ENCODE measurements at places on chromosomes 5 and 9.

- no peak for DNase-seq
Observed at GRCh38 chr5:115778417-115778816, 38.0 kb downstream of the CDO1 start.

- no peak for DNase-seq
Observed at GRCh38 chr9:134983074-134983473, 65.4 kb upstream of the FCN1 start.

DNA sequence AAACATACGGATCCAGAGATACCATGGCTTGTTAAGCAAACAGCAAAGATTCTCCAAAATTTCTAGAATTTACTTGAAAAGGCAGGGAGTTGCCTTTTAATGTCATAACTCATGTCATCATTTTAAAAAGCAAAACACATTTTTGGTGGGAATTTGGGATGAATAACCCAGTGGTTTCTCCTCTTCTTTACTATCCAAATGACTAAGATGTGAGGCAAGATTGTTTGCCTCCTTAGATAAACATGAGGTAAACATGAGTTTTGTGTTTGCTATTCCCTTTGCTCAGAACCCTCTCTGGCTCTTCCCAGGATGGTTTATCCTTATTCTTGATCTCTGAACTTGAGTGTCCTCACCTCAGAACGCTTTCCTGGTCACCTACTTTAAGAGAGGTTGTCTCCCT is 267.0 kb downstream of the EBF1 start:
- DNase-seq: no peak

- DNase-seq: no peak
Observed at GRCh38 chr9:135906291-135907005, 898 bp downstream of the CAMSAP1 start.

GRCh38 chr9:32735476-32735875 is 47.9 kb upstream of the TMEM215 start:
- no peak for DNase-seq

DNA sequence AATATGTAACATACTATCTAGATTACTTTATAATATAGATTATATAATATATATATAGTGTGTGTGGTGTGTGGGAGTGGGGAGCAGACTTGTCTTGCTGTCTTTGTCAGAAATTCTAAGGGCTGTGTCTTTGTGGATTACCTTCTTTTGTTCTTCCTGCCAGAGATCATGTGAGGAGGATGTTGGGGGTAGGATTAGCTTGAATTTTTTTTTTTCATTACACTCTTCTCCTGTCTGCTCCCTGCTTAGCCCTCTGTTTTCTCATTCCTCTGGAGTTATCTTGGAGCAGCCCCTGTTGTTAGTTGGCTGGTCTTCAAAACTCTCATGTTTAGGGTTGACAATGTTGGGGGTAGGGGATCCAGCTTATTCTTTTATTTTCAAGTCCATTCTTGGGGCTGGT is 21.0 kb upstream of the C9orf40 start:
- no peak for DNase-seq

- DNase-seq: no peak
Observed at GRCh38 chr5:65986050-65986451, 59.7 kb downstream of the ERBIN start.

DNA sequence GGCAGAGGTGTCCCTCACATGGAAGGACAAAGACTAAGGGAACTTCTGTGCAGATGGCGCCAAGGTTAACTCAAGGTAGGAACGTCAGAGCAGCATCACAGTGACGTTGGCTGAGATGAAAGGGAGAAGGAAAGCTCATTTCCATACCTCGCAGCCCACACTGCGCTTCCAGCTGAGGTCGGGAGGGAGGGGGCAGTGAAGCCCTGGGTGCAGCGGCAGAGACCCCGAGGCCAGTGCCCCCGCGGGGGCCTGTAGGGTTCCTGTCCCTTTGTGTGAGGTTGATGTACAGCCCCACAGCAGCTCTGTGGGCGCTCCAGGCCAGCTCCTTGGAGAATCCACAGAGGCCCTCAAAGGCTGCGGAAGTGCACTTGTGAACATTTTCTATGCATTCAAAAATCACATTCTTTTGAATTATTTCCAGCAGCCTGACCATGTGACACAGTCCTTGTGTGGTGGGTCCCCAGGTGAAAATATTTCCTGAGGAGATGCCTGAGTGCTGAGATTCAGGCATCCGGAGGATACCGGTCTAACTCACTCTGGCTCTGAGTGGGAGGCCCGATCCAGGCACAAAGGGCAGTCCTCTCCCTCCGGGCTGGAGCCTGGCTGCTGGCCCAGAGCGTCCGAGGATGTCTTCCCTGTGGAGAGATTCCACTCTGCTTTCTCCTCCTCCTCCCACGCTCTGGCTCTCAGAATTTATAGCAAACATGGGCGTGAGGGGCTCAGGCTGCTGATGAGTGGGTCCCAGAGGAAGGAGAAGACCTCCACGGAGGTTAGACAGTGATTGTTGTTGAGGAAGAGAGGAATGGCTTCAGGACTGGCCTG is 150.7 kb downstream of the ICE1 start:
- no peak for DNase-seq

GRCh38 chr5:107869438-107870115 is 198.8 kb upstream of the EFNA5 start:
- DNase-seq: no peak

- no peak for DNase-seq
Observed at GRCh38 chr9:124491049-124491975, 15.9 kb downstream of the NR5A1 start.

- DNase-seq: no peak
Observed at GRCh38 chr9:120066315-120066714, 513.7 kb downstream of the CDK5RAP2 start.

DNA sequence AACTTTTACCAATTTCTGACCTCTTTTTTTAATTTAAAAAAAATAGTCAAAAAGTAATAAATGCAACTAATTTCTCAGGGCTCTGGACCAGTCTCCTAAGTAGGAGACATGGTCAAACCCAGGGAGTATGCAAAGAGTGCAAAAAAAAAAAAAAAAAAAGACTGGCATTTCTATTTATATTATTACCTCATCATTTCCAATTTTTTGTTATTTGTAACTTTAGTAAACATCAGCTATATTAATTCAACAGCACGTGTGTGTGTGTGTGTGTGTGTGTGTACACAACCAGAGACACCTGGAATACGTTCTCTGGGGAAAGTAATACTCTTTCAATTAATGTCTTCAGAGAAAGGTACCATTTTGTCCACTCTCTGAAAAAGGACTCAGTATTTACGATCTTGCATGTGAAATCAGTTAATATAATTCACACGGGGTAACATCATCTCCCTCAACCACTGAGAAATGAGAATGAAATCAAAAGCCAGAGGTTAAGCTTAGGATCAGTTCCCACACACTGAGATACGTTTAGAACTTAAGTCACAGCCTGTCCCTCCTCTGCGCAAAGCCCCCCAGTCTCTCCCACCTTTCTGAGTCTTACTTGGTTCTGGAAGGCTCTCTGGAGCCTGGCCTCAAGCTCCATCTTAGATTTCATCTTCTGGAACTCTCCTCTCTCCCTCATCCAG is 21.9 kb downstream of the ZNF608 start:
- no peak for DNase-seq

- no peak for DNase-seq
Observed at GRCh38 chr9:132383462-132383883, 23.2 kb downstream of the TTF1 start.

DNA sequence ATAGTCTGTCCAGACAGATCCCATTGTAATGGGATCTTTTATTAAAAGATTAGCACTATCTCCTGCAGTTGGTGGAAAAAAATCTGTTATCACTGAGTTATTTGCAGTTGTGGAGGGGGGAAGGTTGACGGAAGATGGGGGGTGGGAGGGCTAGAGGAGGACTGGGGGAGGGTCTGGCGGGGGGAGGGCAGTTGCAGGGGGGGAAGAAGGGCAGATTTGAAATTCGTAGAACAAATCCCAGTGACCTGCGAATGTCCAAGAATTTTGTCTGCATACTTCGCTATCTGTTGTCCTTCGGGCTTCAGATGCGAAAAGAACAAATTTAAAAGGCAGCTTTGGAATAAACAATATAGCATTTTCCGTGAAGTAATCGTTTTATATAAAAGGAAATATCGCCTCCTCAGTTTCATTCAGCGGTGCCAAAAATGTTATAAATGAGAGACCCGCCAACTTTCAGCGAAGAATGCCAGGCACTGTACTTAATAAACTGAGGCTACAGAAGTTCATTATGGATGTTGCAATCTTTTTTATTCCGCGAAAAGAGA is 1.3 kb upstream of the FST start:
- DNase-seq: no peak

DNA sequence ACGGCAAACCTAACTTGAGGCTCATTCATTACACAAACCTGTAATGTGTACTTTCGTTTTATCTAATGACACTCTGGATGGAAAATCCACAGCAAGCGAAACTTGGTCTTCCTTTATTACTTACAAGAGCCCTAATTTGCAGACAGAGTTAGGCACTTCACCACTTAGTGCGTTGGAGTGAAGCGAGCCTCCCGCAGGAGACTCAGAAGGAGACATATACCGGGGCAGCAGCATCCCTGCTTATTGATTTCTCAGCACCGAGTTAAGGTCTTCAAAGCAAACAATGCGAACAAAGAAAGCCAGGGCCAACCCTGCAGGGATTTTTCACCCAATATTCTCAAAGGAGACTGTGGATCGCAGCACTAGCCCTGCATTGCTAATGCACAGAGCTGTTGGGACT is 28.6 kb downstream of the LSM11 start:
- DNase-seq: no peak

DNA sequence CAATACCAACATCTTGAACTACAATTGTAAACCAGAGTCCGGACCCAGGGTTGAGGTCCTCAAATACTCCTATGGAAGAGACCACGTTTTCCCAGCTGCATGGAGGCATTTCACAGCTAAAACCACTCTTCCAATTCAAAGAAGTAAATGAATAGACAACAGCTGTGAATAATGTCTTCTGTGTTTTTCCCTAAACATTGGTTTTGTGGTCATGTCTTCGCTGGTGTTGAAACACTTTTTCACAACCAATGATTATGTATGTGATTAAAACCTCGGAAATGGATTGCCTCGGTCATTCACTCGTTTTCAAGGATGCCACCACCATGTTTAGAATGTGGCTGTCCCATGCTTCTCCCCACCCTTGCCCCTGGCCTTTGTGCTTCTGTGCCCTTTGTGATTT is 9.4 kb upstream of the TENT4A start:
- DNase-seq: no peak

DNA sequence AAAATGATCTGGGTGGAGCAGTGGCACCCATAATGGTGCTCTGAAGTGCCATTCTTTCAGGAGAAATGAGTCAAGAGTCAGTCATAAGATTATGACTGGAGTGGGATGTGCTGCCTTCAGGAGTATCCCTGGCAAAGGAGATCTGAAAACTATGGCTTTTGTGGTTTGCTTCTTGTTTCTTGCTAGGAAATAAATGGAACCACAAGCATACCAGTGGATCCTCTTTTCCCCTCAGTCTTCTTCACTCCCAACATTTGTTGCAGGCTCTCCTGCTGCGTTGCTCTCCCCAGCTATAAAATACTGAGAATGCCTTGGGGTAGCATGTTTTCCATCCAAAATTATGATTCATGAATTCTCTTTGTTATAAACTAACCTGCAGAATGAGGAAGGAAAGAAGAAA is 199.1 kb downstream of the NNT start:
- DNase-seq: no peak

DNA sequence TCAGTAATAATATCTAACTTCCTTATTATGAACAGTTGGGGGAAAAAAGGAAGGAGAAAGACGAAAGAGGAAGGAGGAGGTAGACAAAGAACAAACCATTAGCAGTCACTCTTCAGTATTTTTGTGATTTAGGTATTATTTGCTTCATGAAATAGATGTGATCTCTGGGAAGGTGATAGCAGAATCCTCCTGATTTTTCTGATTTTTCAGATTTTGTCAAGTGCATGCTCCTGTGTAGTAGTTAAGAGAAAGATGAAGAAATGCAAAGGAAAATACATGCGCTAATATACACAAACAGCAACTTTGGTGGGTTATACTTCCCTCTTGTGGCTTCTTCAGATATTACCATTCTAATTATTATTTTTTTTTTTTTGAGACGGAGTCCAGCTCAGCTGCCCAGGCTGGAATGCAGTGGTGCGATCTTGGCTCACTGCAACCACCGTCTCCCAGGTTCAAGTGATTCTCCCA is 31.6 kb downstream of the LMNB1 start:
- no peak for DNase-seq

GRCh38 chr5:137836997-137837396 is 30.7 kb upstream of the MYOT start:
- no peak for DNase-seq

GRCh38 chr9:133950629-133951111 is 41.5 kb downstream of the VAV2 start:
- no peak for DNase-seq

GRCh38 chr9:136019681-136020060 is 58.5 kb upstream of the UBAC1 start:
- no peak for DNase-seq

DNA sequence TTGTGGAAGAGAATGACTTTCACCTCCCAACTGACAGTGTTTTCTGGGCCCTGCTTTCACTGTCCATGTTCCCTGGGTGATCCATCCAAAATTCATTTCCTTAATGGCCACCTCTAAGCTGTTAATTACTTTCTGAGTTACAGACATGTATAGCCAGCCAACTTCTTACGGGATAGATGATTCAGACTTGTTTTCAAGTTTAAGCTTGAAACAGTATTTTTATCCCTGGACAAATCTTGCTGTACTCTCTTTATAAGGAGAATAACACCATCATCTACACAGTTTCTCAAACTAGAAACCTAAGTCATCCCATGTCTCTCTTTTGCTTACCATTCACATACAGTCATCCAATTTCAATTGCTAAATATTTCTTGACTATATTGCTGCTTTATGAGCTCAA is 6.9 kb downstream of the FAM174A start:
- no peak for DNase-seq
